ENCODE measurements at places on chromosomes 2 and 18.

DNA sequence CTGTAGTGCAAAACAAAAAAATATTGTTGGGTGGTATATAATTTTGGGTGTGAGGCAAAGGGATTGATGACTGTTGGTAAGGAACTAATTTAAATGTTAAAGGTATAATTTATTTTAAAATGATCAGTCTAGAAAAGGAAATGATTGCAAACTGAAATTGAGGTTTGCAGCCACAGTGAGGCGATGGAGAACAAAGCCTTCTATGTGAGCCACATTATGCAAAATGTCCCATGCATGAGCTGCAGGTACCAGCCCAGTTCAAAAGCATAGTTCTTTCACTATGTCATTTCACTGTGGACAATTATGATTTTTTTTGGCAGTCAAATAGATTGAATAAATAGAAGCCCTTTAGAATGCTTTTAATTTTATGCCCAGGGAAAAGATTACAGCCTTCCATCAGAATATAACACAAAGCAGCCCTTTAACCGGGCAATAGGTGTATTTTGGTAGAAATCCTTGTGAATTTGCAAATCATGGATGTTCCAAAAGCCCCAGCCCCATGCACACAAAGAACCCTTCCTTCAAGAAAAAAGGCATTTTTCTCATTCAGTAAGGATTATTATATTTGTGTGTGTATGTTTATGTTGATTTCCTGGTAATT, 1.7 kb downstream of the MAP2 start:
- peak; percentile 25 for DNase-seq

DNA sequence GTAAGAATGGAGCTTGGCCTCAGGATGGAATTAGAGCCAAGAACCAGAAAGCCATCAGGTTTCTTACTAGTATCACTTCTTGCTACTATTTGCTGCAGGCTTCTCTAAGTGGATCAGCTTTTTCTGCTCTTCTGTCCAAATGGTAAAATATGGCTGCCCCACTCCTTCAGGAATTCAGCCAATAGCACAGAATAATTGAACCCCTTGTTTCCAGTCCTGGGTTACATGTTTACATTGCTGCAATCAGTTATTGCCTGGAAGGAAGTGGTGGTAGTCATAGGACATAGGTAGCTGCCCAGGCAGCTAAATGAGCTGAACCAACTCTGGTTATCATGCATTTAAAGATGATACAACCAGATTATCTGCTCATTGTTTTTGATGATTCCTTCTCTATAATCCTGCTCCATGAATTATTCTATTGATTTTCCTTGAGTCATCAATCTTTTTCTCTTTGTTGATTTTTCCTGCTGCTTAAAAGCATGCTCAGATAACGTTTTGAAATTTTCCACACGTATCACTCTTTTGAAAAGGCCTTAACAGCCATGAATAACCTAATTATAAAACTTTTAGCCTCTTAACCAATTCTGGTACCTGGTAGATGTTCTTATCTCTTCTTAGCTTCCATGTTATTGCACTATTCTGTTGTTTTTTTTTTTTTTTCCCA, 12.6 kb downstream of the AGPS start:
- no peak for DNase-seq

- no peak for DNase-seq
Measured at GRCh38 chr18:37590346-37590745, 24.7 kb upstream of the CELF4 start.

DNA sequence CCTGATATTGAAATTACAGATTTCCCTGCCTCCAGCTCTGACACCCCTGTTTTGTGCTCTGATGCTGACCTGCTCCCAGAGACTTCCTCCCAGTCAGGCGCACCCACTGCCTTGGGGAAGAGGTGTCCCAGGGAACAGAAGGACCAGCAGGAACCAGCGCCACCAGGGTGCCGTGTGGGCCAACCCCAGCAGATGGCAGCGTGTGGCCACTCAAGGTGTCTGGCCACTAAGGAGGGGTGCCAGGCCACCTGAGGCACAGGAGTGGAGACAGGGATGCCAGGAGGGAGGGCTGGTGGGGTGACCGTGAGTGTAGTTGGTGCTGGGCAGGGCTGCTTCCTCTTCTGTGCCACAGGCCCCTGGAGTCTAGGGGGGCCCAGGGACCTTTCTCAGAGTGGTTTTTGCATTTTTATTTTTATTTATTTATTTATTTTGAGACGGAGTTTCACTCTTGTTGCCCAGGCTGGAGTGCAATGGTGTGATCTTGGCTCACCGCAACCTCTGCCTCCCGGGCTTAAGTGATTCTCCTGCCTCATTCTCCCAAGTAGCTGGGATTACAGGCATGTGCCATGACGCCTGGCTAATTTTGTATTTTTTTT, 56.0 kb downstream of the TEX44 start:
- peak; percentile 68 for DNase-seq

DNA sequence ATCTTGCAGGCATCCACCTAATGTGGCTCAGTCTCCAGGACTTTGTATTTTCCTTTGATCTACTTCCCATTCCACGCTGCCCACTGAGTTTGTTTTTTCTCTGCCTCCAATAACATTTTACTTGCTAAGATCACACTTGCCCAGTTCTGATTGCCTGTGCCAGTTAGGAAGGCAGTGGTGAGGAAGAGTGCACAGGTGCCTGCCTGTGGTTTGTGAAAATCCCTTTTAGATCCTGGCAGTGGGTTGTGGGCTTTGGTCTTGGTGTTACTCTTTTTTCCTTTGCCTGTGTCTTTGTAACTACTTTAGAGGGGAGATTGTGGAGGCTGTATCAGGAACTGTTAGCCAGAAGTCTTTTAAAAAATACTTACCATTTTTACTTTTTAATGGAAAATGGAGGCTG, 36.9 kb upstream of the KCNG2 start:
- DNase-seq, result no peak

GRCh38 chr2:203492965-203493364, 42.1 kb downstream of the RAPH1 start:
- DNase-seq, result no peak

DNA sequence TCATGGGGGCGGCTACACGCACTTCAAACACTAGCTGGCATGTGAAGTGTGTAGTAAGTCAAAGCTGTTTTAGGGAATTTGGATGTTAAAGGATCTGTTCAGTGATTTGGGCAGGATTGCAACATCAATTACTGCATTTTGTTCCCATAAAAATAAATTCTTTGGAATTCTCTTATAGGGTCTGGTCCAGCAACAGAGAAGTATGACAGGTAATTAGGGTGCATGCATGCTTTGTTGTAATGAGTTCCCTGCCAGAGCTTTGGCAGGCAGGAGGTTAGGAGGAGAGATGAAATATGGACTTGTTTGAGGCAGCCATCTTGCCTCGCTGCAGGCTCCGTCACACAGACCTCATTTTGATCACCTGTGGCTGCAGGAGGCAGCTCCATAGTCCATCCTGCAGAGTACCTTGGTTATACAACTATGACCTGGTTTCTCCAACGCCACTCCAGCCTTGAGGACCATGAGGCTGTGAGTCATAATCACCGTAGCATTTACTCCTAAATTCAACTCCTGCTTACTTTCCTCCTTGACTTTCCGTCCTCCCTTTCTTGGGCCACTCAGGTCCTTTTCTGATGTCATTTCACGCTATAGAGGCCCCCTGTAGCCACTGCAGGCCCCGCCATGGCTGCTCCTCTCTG, 26.5 kb upstream of the EML4 start:
- DNase-seq, result no peak

Measured in hematopoietic multipotent progenitor cell (in vitro differentiated cells).